Fibroblast of gingiva (primary cell): ENCODE measurements at places on chromosomes 5 and 9.

DNA sequence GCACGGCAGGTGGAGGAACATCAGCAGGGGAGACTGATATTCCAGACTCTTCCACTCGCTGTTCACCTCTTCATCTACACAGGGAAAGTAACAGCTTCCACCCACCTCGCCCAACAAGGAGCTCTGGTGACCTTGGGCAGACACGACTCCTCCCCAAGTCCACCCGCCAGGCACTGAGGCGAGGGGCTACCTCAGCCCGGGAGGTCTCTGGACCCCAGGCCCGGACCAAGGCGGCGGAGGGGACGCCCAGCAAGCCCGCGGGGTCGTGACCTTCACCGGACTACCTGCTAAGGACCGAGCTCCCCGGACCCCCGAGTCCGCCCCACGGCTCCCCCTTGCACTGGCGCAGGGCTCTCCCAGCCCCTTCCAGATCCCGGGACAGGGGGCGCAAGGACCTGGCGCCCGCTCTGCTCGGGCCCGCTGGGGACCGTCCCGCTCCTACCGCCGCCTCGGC lies 70.2 kb upstream of the LPCAT1 start:
- DNase-seq: no peak

GRCh38 chr5:134902071-134902801 lies 2.7 kb upstream of the PCBD2 start:
- DNase-seq: no peak

- no peak for DNase-seq
Measured at GRCh38 chr9:98767196-98767595, 29.2 kb downstream of the ANKS6 start.

DNA sequence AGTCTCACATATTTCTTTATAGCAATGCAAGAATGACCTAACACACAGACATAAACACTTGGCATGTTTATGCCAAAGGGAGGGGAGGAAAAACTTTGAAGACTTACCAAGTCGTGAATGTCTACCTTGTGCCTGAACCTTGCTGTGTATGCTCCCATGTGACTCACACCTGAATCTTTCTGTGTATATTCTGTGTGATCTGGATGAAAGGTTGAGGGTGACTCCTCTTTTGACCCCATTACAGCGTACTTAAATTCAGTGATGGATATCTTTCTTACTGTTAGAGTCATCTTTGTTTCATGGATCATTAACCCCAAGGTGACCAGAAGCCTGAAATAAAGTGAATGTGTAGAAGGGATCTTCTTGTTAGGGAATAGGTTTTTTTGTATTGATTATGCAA lies 52.9 kb upstream of the PTGER4 start:
- DNase-seq: no peak

DNA sequence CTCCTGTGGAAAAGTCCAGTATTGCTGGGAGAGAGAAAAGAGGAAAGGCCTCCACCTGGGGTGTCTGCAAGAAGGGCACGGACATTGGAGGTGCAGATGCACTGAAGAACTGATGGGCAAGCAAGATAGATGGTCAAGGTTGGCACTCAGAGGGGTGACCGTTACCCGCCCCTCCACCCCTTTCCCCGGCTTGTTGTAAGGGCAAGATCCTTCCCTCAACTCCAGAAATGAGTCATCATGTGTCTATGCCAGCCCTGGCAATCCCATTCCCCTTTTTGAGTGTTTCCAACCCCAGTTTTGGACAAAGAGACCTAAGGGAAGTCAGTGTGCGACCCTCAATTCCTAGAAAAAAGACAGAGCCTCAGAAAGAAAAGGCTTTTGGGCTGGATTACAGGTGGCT lies 34.9 kb upstream of the ATP6V1G1 start:
- no peak for DNase-seq

DNA sequence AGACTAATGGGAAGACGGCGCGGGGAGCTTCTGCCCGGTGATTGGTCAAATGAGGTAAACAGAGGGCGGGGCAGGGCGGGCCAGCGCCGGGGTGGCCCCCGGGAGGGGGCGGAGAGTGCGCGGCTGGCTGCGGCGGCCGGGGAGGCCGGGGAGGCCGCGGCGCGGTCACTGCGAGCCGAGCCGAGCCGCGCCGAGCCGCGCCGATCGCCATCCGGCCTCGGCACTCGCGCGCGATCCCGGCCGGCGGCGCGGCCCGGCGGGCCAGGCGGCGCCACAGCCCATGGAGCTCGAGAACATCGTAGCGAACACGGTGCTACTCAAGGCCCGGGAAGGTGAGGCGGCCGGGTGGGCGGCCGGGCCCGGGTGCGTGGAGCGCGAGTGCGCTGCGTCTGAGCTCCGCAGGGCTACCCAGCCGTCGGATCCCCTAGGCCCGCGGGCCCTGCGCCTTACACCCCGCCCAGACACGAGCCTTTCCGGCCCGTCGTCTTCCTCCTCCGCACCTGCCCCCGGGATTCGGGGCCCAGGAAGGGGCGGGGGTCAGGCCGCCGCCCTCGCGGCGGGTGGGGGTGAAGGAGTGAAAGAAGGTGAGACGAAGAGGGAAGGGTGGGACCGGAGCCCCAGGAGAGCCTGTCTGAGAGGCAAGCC lies at the start of gene GRK6:
TSS of gene GRK6 (plus strand) at position 111 of the 645 bp plus-strand sequence. CDS start at position 281, 170 bp downstream.
- peak; percentile 18 for DNase-seq

DNA sequence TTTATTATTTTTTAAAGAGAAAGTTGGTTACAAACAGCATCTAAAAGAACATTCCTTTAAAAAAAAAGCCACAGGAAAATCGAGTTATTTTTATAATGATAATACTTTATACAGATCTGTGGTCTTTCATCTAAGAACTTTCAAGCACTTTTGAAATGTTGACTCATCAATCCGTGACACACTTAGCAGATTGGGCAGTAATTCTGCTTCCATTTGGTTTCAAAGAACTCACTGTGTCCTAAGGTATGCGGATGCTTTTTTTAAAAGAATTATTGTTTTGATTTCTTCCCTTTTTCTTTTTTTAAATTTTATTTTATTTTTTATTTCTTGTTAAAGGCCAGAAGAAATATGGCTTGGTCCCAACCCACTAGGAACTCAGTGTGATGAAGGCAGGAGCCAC lies 147.8 kb downstream of the AOPEP start:
- DNase-seq: peak; percentile 38

GRCh38 chr5:181173420-181174342 lies 26.3 kb downstream of the OR2V2 start:
- DNase-seq: peak; percentile 65

DNA sequence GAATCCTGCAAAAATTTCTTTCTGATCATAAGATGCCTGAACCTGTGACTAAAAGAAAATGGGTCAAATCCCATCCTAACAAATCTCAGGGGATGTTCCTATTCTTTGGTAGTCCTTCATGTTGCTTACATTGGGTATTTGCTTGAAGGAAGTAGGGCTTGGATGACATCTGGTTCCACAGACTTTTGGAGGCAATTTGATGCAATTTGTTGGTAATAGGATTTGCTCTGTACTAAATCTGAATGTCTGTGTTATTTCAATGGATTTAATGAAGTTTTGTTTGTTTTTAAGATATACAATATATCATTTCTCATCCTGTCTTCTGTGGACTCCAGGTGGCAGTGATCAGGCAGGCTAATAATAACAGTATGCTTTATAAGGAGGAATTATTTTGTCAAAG lies 457.9 kb downstream of the ZSWIM6 start:
- DNase-seq: no peak

DNA sequence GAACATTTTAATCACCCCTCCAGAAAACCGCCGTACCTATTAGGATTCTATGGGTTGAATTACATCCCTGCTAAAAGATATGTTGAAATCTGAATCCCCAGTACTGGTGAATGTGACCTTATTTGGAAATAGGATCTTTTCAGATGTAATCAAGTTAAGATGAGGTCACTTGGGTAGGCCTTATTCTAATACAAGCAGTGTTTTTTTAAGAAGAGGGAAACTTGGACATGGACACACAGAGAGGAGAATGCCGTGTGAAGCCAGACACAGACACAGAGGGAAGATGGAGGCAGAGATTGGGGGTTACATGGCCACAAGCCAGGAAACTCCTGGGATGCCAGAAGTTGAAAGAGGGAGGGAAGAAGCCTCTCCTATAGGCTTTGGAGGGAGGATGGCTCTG lies 183.5 kb downstream of the GNA14 start:
- peak; percentile 11 for DNase-seq

GRCh38 chr5:127935398-127935797 lies 148.2 kb upstream of the SLC12A2 start:
- no peak for DNase-seq

- DNase-seq: peak; percentile 65
Measured at GRCh38 chr9:88388886-88389605, 802 bp downstream of the SPIN1 start.

DNA sequence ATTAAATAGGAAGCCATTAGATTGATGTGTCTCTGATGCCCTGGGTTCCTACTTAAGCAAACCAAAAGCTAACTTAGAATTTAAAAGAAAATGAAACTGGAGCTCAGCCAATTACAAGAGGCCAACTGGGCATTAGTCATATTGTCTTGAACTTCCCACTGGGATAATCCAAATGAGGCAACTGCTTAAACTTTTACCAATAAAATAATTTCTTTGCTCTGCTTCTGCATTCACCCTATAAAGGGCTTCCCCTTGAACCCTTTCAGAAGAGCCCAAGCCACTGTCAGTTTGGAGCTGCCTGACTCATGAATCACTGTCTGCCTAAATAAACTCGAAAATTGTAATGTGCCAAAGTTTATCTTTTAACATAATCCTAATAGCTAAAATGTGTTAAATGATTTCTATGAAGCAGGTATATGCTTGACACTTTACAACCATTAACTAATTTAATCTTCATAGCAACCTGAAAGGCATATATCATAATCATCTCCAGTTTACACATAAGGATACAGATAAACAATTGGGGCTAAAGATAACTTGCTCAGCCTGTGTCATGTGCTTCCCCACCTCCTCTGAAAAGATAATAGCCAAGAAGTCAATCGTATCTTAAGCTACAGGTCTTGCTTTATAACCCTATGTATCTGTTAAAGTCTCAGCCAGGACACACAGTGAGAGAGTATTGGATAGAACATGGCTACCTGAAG lies 11.5 kb downstream of the GPR150 start:
- DNase-seq: peak; percentile 75

GRCh38 chr5:126516852-126517251 lies 78.2 kb downstream of the ALDH7A1 start:
- DNase-seq: no peak

DNA sequence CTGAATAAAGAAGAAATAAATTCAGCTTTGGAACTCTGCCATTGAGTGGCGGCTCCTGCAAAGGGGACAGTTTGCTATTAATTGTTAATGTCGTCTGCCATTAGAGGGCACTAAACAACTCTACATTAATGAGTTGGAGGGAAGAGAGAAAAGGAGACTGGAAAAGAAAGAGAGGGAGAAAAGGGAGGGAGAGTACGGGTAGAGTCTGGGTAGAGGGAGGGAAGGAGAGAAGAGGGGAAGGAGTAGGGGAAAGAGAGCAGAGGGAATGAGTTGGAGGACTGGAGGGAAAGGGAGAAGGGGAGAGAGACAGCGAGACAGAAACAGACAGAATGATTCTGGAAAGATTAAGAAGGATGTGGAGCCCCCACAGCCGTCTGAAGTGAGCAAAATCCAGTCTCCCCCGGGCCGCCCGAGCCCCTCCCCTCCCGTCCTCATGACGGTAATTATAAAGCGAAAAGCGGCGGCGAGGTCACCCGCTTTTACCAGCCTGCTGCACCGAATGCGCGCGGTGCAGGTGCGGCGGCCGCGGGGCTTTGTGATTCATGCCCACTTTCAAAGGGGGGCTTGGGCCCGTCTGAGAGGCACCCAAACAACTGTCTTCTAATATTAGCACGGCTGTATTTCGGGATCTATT lies 1.9 kb upstream of the FST start:
- peak; percentile 62 for DNase-seq

GRCh38 chr9:79637177-79637925 lies 65.6 kb downstream of the TLE4 start:
- DNase-seq: no peak

GRCh38 chr9:974996-975739 lies 1.3 kb upstream of the DMRT3 start:
- DNase-seq: no peak

DNA sequence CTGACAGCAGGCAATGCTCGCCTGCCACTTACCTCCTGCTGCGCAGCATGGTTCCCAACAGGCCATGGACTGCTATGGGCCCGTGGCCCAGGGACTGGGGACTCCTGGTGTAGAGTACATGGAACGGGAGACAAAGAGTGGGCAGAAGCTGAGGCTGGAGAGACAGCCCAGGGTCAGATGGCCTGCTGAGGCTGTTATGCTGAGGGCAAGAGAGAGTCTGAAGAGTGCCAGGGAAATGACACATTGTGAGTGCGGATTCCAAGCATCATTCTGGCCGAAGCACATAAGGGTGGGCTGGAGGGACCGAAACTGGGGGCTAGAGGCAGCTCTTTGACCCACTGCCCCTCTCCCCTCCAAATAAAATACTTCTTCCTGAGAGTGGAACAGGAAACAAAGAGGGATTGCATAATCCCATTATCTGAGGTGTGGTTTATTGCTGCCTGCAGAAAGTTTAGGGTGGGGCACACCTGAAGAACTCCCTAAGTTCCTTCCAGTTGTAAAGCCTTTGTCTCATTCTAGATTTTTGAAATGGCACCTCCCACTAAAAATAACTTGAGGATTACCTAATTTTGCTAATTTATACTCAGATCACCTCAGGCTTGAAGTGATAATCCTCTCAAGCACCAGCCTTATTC lies 158.1 kb downstream of the ATP10B start:
- no peak for DNase-seq
